A549 treated with Mapracorat at 1 μM for 4 hours (cell line): ENCODE measurements at places on chromosomes 3 and 15. TPM values are rescaled to one million over a fixed set of nuclear protein-coding genes. Genes with fewer than 3 reads are reported as not detected.

CD80 gene
- not detected in 5 replicates for total RNA-seq

C2CD4B gene
- total RNA-seq, result 0.14 to 0.41 TPM (median 0.19 TPM) in 5 replicates

CLSTN2 gene
- total RNA-seq, result 0.02 to 0.08 TPM (median 0.04 TPM) in 5 replicates

CFAP20DC gene
- 1.6 to 2.5 TPM (median 2.1 TPM) in 5 replicates for total RNA-seq

CPNE9 gene
- 0.15 to 0.31 TPM (median 0.17 TPM) in 3 of 5 replicates, not detected in the others for total RNA-seq

RPL35A gene
- total RNA-seq, result 1,009 to 1,129 TPM (median 1,089 TPM) in 5 replicates

CRYBG3 gene
- total RNA-seq, result 5.4 to 8.1 TPM (median 5.9 TPM) in 5 replicates

ISLR2 gene
- total RNA-seq, result 0.11 to 0.27 TPM (median 0.17 TPM) in 4 of 5 replicates, not detected in the other

ECE2 gene
- total RNA-seq, result not detected in 5 replicates

C3orf22 gene
- not detected in 5 replicates for total RNA-seq

WDR76 gene
- 10.9 to 14.0 TPM (median 12.9 TPM) in 5 replicates for total RNA-seq

APH1B gene
- total RNA-seq, result 17.2 to 26.9 TPM (median 21.5 TPM) in 5 replicates

FILIP1L gene
- total RNA-seq, result 0.08 to 0.29 TPM (median 0.21 TPM) in 5 replicates

POPDC2 gene
- total RNA-seq, result 0.16 to 0.87 TPM (median 0.49 TPM) in 5 replicates

IGSF10 gene
- total RNA-seq, result 0.28 to 0.57 TPM (median 0.35 TPM) in 5 replicates

IMPG2 gene
- 0.01 to 0.02 TPM (median 0.02 TPM) in 3 of 5 replicates, not detected in the others for total RNA-seq

MYO5A gene
- total RNA-seq, result 21.1 to 33.2 TPM (median 25.7 TPM) in 5 replicates

AMIGO3 gene
- total RNA-seq, result 0.17 to 1.5 TPM (median 0.82 TPM) in 5 replicates

GPR156 gene
- 0.35 to 0.56 TPM (median 0.44 TPM) in 5 replicates for total RNA-seq

UCN2 gene
- total RNA-seq, result 7.3 to 10.4 TPM (median 8.9 TPM) in 5 replicates

RTP4 gene
- total RNA-seq, result not detected in 5 replicates

NANOGP8 gene
- not detected in 5 replicates for total RNA-seq

TGM4 gene
- total RNA-seq, result 0.07 to 0.30 TPM (median 0.14 TPM) in 5 replicates

MESP2 gene
- 0.27 to 0.72 TPM (median 0.46 TPM) in 5 replicates for total RNA-seq

ANKRD34C gene
- not detected in 5 replicates for total RNA-seq

NMNAT3 gene
- total RNA-seq, result 1.1 to 2.0 TPM (median 1.6 TPM) in 5 replicates

POLQ gene
- 5.7 to 7.2 TPM (median 6.4 TPM) in 5 replicates for total RNA-seq

AAGAB gene
- total RNA-seq, result 62.7 to 69.6 TPM (median 65.9 TPM) in 5 replicates

SPSB4 gene
- 0.07 to 0.21 TPM (median 0.12 TPM) in 5 replicates for total RNA-seq

KIF7 gene
- total RNA-seq, result 3.2 to 5.0 TPM (median 4.4 TPM) in 5 replicates

P3H2 gene
- total RNA-seq, result 25.1 to 37.9 TPM (median 34.5 TPM) in 5 replicates

TMC3 gene
- not detected in 5 replicates for total RNA-seq

GJD2 gene
- not detected in 5 replicates for total RNA-seq

APOD gene
- 0.86 to 1.1 TPM (median 0.97 TPM) in 5 replicates for total RNA-seq

TRAT1 gene
- total RNA-seq, result not detected in 5 replicates

C15orf40 gene
- 44.6 to 50.6 TPM (median 48.6 TPM) in 5 replicates for total RNA-seq

RARRES1 gene
- 7.7 to 11.7 TPM (median 11.2 TPM) in 5 replicates for total RNA-seq

PRSS50 gene
- not detected in 5 replicates for total RNA-seq

KCNMB3 gene
- 0.88 to 2.0 TPM (median 1.5 TPM) in 5 replicates for total RNA-seq

ALCAM gene
- total RNA-seq, result 66.0 to 102 TPM (median 87.1 TPM) in 5 replicates

GOLGA8N gene
- total RNA-seq, result 0.95 to 1.7 TPM (median 1.3 TPM) in 5 replicates

CDHR4 gene
- total RNA-seq, result 0.10 to 0.64 TPM (median 0.22 TPM) in 5 replicates

NEDD4 gene
- 63.5 to 82.2 TPM (median 74.1 TPM) in 5 replicates for total RNA-seq

ALG1L2 gene
- not detected in 5 replicates for total RNA-seq

NEK11 gene
- 4.4 to 5.1 TPM (median 5.0 TPM) in 5 replicates for total RNA-seq

CIAO2A gene
- total RNA-seq, result 115 to 176 TPM (median 119 TPM) in 5 replicates

PRICKLE2 gene
- total RNA-seq, result 2.2 to 2.8 TPM (median 2.7 TPM) in 5 replicates

GMNC gene
- total RNA-seq, result 0.04 TPM in 1 of 5 replicates, not detected in the others

RBM5 gene
- 29.4 to 37.8 TPM (median 34.5 TPM) in 5 replicates for total RNA-seq

KBTBD8 gene
- 0.31 to 1.6 TPM (median 0.46 TPM) in 5 replicates for total RNA-seq

EID1 gene
- 101 to 118 TPM (median 107 TPM) in 5 replicates for total RNA-seq

TPRG1 gene
- 0.07 to 0.33 TPM (median 0.12 TPM) in 5 replicates for total RNA-seq

ERICH6 gene
- total RNA-seq, result not detected in 5 replicates

SLC22A14 gene
- 0.06 to 0.07 TPM (median 0.07 TPM) in 3 of 5 replicates, not detected in the others for total RNA-seq

FBXW12 gene
- not detected in 5 replicates for total RNA-seq

ACKR4 gene
- total RNA-seq, result not detected in 5 replicates

CCR8 gene
- not detected in 5 replicates for total RNA-seq

GALNT15 gene
- 0.03 to 0.27 TPM (median 0.13 TPM) in 4 of 5 replicates, not detected in the other for total RNA-seq
